ENCODE measurements at places on chromosomes 7 and 10.

GRCh38 chr10:90313576-90314325 lies 544.1 kb downstream of the HTR7 start:
- no peaks in the 10 kb centered on the region for H3K36me3 ChIP-seq
- H3K27me3 ChIP-seq, result no peaks in the 10 kb centered on the region
- DNase-seq, result no peak
- H3K4me3 ChIP-seq, result no peak overlapping the region

DNA sequence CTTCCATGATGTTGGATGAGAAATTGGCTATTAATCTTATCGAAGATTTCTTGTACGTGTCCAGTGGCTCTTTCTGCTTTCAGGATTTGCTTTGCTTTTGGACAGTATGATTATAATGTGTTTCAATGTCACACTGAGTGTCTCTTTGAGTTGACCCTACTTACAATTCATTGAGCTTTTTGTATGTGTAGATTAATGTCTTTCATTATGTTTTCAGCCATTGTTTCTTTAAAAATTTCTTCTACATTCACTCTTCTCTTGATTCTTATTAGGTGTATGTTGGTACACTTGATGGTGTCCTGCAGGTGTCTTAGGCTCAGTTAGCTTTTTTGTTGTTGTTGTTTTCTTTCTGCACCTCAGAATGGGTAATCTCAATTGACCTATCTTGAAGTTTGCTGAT lies 16.6 kb downstream of the PLAC9 start:
- H3K4me1 ChIP-seq, result peaks cover 10% of the 10 kb centered on the region
- no peak overlapping the region for H3K27ac ChIP-seq
- peaks cover 22% of the 10 kb centered on the region for H3K36me3 ChIP-seq
- DNase-seq, result no peak

DNA sequence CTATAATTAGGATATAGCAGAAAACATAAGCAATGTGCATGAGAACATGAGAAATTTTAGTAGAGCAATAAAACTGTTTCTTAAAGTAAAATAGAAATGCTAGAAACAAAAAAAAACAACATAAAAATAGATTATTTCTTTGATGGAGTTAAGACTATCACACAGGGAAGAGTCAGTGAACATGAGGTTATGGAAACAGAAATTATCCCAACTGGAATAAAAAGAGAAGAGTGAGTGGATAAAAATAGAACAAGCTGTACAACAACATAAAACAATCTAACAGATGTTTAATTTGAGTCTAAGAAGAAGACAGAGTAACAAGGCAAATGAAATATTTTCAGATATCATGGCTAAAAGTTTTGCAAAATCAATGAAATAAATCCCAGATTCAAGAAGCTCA lies 7.5 kb upstream of the OR6B1 start:
- H3K36me3 ChIP-seq, result no peaks in the 10 kb centered on the region
- DNase-seq, result no peak
- H3K27ac ChIP-seq, result no peak overlapping the region
- no peak overlapping the region for H3K4me3 ChIP-seq
- H3K27me3 ChIP-seq, result no peaks in the 10 kb centered on the region

DNA sequence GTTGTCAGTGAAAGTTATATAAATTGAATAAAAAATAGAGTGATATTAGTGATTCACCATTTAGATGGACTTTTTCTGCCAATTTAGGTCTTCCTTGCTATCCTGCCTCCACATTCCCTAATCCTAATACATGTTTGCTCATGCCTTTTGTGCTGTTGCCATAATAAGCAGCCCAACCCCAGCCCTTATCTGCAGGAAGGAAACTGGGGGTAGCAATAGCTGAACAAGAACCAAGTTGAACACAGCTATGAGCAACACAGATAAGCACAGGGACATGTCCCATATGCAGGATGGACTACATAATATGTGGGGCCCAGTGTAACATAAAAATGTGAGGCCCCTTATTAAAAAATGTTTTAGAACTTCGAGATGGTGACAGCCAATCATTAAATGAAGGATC lies 91.2 kb upstream of the AHR start:
- no peaks in the 10 kb centered on the region for H3K4me1 ChIP-seq
- H3K27ac ChIP-seq, result no peak overlapping the region
- DNase-seq, result no peak

DNA sequence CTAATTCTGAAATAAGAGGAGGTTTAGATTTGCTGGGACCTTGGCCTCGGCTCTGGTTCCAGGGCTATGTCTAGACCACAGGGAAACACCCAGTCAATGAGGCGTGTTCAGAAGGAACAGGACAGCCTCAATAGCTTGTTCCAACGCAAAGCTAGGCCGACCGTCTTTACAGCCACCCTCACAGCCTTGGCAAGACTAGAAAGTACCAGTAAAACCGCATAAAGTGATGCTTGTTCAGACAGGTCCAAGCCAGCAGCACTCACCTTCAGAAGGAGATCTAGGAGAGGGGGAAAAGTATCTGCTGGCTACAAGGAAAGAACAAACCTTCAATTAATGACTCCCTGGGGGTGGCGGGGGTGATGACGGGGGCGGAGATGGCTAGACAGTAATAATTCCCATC lies 50.1 kb upstream of the LMTK2 start:
- no peaks in the 10 kb centered on the region for H3K36me3 ChIP-seq
- H3K27me3 ChIP-seq, result no peaks in the 10 kb centered on the region
- DNase-seq, result no peak
- H3K27ac ChIP-seq, result no peak overlapping the region

DNA sequence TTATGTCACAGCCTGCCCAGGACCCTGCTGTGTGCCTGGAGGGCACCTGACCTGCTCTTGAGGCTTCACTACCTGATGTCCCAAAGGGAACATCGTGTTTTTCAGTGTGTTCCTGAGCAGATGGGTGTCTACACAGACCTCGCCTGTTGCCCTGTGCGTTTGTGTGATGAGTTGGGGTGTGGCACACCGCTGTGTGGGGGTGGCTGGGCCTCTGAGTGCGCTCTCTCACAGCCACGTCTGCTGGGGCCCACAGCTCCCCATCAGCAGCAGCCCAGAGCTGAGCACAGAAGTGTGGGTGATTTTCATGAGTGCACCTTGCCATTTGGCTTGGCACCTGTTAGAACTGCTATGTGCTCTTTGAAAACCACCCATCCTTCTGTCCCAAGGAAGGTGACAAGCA lies 121.5 kb downstream of the NKX6-2 start:
- DNase-seq, result no peak
- H3K36me3 ChIP-seq, result no peaks in the 10 kb centered on the region
- no peak overlapping the region for H3K4me3 ChIP-seq
- H3K27ac ChIP-seq, result no peak overlapping the region
- H3K4me1 ChIP-seq, result no peaks in the 10 kb centered on the region
- no peaks in the 10 kb centered on the region for H3K27me3 ChIP-seq

DNA sequence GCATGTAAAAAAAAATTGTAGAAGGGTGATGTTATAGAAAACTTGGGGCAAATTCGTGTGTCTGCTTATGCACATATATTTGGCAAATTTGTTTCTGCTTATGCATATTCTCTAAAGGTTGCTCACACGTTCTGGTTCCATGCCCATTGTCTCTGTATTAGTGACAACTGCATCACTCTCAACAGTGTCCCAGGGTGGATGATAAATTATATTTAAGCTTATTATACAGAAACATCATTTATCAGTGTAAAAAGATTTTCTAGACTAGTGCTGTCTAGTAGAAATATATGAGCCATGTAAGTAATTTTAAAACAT lies 4.1 kb downstream of the STK31 start:
- H3K4me3 ChIP-seq, result no peak overlapping the region
- no peaks in the 10 kb centered on the region for H3K4me1 ChIP-seq
- H3K27ac ChIP-seq, result no peak overlapping the region

DNA sequence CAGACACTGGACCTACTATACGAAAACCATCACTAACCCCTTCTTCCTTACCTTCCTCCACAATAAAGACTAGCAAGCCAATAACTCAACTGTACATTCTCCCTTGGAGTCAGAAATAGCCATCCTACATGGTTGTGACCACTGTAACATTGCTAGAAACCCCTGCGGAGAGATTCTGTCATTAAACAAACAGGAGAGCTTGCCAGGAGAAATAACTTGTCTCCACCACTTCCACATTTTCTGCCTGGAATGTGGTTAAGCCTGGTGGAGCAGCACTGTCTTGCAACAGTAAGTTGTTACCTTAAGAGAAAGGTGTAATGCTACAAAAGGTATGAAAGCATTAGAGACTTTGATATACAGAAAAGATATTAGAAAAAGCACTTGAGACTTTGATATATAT lies 45.8 kb downstream of the THSD7A start:
- no peaks in the 10 kb centered on the region for H3K27me3 ChIP-seq
- no peak overlapping the region for H3K4me3 ChIP-seq
- no peaks in the 10 kb centered on the region for H3K36me3 ChIP-seq
- H3K27ac ChIP-seq, result no peak overlapping the region

DNA sequence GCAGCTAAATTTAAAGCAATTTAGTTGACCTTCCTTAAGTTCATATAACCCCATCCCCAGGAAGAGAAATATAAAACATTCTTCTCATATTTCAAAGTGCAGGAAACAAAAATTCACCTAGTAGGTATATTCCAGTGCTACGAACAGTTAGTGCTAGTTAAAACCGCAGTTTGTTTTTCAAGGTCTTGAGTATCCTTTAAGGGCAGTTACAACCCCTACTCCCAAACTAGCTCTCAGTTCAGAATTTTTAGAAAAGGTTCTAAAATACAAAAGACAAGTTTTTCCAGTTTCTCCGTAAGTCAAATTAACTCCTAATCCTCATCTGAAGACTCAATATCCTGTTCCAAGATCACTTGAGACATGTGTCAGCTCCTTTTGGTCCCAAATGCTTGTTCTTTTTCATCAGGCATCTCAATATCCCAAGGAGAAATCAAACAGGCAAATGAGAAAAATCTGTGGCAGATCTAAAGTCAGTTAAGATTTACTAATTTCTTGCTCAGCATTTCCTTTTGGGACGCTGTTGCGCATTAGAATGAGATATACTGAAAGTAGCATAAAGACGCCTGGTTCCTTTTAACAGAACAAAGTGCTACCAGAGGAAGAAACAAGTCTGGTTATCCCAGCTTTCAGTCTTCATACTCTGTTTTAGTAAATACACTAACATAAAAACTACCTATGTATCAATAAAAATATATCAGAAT lies 51.8 kb downstream of the ARHGAP12 start:
- DNase-seq, result no peak
- no peak overlapping the region for H3K4me3 ChIP-seq
- H3K36me3 ChIP-seq, result no peaks in the 10 kb centered on the region
- H3K27me3 ChIP-seq, result no peaks in the 10 kb centered on the region
- H3K27ac ChIP-seq, result no peak overlapping the region

- H3K27me3 ChIP-seq, result no peaks in the 10 kb centered on the region
- H3K27ac ChIP-seq, result no peak overlapping the region
- no peak for DNase-seq
- no peaks in the 10 kb centered on the region for H3K36me3 ChIP-seq
- H3K4me1 ChIP-seq, result no peaks in the 10 kb centered on the region
Observed at GRCh38 chr10:94172332-94172731, 178.6 kb downstream of the PLCE1 start.

GRCh38 chr10:118624747-118625146 lies 29.3 kb upstream of the PRLHR start:
- H3K27me3 ChIP-seq, result no peaks in the 10 kb centered on the region
- no peak overlapping the region for H3K4me3 ChIP-seq
- DNase-seq, result no peak

- H3K4me1 ChIP-seq, result no peaks in the 10 kb centered on the region
- DNase-seq, result no peak
- H3K4me3 ChIP-seq, result no peak overlapping the region
- H3K27ac ChIP-seq, result no peak overlapping the region
- H3K36me3 ChIP-seq, result no peaks in the 10 kb centered on the region
Observed at GRCh38 chr10:116756277-116756676, 13.9 kb upstream of the HSPA12A start.

GRCh38 chr7:116528008-116528789 lies 3.4 kb downstream of the CAV1 start:
- H3K27me3 ChIP-seq, result peaks cover 29% of the 10 kb centered on the region
- no peak overlapping the region for H3K4me3 ChIP-seq
- H3K4me1 ChIP-seq, result peaks cover 22% of the 10 kb centered on the region
- H3K27ac ChIP-seq, result no peak overlapping the region
- H3K36me3 ChIP-seq, result no peaks in the 10 kb centered on the region
- no peak for DNase-seq

- H3K4me3 ChIP-seq, result no peak overlapping the region
- no peaks in the 10 kb centered on the region for H3K4me1 ChIP-seq
- H3K36me3 ChIP-seq, result no peaks in the 10 kb centered on the region
- no peaks in the 10 kb centered on the region for H3K27me3 ChIP-seq
- no peak for DNase-seq
Observed at GRCh38 chr10:59173414-59173813, 3.0 kb upstream of the PHYHIPL start.

DNA sequence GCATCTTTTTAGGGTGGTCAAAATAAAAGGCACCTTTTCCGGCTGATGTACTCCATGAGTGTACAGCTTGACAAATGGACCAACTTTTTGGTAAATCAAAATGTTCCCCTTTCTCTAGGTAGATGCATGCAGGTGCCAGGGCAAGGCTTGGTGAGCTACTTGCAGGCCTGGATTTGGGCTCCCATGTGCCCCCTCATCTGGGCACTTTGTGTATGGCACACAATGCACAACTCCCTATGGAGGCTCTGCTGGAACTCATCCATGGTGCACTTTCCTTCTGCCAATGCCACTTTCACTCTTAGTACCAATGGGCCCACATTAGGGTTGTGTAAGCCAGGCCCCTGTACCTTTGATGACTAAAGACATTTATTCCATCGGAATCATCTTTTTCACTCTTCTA lies 300.8 kb downstream of the SDHAF3 start:
- H3K27me3 ChIP-seq, result no peaks in the 10 kb centered on the region
- H3K4me3 ChIP-seq, result no peak overlapping the region
- no peak for DNase-seq
- no peaks in the 10 kb centered on the region for H3K36me3 ChIP-seq
- H3K27ac ChIP-seq, result no peak overlapping the region

- H3K4me1 ChIP-seq, result peaks cover 20% of the 10 kb centered on the region
- no peak overlapping the region for H3K4me3 ChIP-seq
- no peaks in the 10 kb centered on the region for H3K36me3 ChIP-seq
Observed at GRCh38 chr7:4707217-4707741, 25.2 kb downstream of the FOXK1 start.

- DNase-seq, result no peak
- H3K4me3 ChIP-seq, result no peak overlapping the region
- H3K27me3 ChIP-seq, result no peaks in the 10 kb centered on the region
Observed at GRCh38 chr10:93139059-93139655, 65.5 kb downstream of the CYP26A1 start.

- no peak overlapping the region for H3K4me3 ChIP-seq
- H3K36me3 ChIP-seq, result peaks cover 18% of the 10 kb centered on the region
- DNase-seq, result no peak
- H3K27me3 ChIP-seq, result no peaks in the 10 kb centered on the region
- H3K4me1 ChIP-seq, result peaks cover 6% of the 10 kb centered on the region
Observed at GRCh38 chr7:1539882-1540775, 9.6 kb downstream of the MAFK start.

- H3K27me3 ChIP-seq, result no peaks in the 10 kb centered on the region
- no peak for DNase-seq
- no peaks in the 10 kb centered on the region for H3K4me1 ChIP-seq
Observed at GRCh38 chr7:39532832-39533231, 33.4 kb upstream of the YAE1 start.

DNA sequence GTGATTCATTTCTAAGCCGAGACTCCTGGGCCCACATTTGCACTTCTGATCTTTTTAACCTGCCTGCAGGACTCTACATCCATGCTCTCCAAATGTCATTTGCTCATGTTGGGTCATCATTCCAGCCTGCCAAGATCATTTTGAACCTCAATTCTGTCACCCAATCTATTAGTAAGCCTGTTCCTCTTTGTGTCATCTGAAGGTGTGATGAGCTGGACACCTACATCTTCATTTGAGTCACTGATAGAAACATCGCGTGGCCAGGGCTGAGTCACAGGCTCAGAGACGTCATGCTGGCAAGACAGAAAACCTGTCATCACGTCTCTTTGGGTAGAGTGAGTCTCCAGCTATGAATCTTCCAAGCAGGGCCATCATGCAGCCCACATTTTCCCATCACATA lies 65.3 kb upstream of the SLF2 start:
- no peaks in the 10 kb centered on the region for H3K4me1 ChIP-seq
- H3K4me3 ChIP-seq, result no peak overlapping the region
- H3K36me3 ChIP-seq, result no peaks in the 10 kb centered on the region
- H3K27me3 ChIP-seq, result no peaks in the 10 kb centered on the region

Measured in CD4-positive, alpha-beta memory T cell (primary cell).